ENCODE measurements at places on chromosomes 2 and 18.

DNA sequence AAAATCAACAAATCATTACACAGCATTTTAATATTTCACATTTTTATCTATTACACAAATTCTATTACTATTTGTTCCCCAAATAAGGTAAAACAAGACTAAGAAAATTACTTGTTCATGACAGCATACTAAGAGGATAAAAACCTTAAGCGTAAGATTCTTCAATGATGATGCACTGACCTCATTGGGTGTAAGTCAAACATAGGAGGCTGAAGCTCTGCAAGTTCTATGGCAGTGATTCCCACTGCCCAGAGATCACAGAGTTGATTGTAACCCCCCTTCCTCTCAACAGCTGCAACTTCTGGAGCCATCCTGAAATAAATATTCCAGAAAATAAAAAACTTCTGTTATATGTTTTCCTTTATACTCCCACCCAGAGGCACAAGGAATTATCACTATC lies 82.2 kb upstream of the CDKL4 start:
- DNase-seq = no peak

DNA sequence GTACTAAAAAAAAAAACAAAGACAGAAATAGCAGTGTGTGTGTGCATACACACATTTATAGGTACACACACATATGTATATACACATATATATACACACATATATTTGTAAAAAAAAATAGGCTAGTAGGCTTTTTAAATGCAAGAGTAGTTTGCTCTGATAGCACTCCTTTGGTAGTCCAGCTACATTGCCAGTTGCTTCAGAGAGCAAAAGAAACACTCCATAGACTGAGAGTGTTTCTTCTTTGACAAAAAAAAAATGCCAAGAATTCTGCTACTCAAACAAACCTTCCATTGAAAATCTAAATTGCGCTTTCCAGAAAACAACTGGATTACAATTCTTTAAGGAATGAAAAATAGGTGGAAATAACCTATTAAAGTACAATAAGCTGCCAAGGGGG lies 365.9 kb upstream of the GALNT5 start:
- DNase-seq = no peak

GRCh38 chr2:235302263-235302662 lies 191.6 kb upstream of the AGAP1 start:
- no peak for DNase-seq

DNA sequence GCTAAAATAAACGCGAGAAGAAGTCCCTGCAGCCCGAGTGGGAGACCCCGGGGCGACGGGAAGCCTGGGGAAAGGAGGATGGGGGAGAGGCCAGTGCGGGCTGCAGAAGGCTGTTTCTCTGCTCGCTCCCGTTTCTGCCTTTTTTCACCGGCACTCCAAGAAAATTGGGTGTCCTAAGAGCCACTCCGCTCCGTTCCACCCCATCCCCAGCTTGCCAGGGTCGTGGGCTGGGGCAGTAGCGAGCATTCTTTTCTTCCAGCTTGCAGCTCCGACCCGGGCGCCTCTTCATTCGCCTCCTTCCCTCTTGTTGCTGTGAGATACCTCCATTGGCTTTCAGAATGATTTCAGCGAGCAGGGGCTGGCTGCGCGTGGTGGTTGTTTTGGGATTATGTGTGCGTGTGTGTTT lies 1.1 kb downstream of the HOXD3 start:
- no peak for DNase-seq

DNA sequence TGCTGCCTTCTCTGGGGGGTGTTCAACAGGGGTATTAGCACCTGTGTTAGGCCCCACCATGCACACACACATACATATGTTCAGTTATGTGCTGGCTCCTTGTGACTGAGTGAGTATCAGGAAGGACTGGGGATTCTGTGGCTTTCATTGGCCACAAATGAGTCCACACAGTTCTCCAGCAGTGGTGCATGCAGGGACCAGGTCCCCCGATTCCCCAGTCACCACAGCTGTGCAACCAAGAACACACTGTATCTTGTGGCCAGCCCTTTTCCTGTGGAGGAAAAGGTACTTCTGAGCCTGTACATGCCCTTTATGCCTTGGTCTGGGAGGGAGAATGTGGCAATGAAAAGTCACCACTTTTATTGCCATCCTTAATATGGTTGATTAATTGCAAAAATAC lies 74.9 kb upstream of the KLF7 start:
- DNase-seq = no peak

GRCh38 chr2:184053326-184053725 lies 545.0 kb upstream of the ZNF804A start:
- DNase-seq = no peak

- no peak for DNase-seq
These were observed 91.7 kb downstream of the INHBB start for GRCh38 chr2:120437604-120438000.

DNA sequence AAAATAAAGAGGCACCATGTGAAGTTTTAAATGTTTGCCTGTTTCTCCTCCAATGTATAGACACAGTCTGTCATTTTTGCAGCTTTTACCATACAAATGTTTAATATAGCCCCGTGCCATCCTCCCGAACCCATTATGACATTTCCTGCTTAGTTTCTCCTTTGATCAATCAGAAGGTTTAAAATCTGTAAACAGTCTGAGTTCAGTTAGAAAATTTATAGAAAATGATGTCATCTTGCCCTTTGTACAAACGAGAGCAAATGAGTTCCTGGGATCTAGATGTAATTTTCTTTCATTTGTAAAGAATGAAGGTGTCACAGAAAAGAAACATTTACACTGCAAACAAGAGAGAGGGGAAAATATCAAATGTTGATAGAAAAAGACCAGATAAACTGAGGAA lies 62.7 kb upstream of the NFU1 start:
- no peak for DNase-seq

DNA sequence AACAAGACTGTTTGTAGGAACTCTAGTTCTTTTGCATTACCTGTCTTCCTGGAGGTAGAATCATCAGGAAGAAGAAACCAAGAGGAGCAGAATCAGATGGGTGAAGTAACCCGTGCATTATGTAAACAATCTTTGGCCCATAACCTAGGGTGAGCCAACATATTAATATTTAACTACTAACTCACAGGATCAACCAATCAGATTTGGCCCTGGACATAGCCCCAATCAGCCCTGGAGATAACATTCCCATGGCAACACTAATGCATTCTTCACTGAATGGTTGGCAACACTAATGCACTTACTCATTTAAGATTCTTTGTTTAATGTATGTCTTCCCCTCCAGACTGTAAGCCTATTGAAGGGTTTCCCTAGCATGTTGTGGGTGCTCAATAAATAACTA lies 72.0 kb upstream of the CTAGE1 start:
- no peak for DNase-seq

- DNase-seq = peak; percentile 20
These were observed 146.0 kb downstream of the SETBP1 start for GRCh38 chr18:44826418-44827259.

- DNase-seq = no peak
These were observed 188.1 kb downstream of the LAMA1 start for GRCh38 chr18:6929370-6930102.

DNA sequence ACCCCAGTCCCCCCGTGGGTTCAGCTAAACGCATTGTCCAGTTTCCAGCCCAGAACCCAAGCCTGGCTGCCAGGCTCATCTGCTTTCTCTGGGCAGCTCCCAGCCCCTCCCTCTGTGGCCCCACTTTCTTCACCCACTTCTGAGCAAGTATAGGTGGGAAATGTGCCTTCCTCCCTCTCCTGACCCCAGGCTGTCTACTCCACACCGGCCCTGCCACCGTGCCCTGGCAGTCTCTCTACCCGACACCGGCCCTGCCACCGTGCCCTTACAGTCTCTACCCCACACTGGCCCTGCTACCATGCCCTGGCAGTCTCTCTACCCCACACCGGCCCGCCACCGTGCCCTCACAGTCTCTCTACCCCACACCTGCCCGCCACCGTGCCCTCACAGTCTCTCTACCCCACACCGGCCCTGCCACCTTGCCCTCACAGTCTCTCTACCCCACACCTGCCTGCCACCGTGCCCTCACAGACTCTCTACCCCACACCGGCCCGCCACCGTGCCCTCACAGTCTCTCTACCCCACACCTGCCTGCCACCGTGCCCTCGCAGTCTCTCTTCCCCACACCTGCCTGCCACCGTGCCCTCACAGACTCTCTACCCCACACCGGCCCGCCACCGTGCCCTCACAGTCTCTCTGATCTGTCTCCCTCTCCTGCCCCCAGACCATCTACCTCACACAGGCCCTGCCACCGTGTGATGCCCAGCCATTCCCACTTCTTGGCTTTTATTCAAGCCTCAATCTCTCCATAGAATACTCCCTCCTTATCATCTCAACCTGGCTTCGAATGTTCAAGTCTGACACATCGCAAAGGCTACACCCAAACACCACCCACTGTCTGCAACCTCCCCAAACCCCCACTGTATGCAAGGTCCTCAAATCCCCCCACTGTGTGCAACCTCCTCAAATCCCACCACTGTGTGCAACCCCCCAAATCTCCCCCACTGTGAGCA lies 108.9 kb downstream of the TPO start:
- no peak for DNase-seq

GRCh38 chr2:69163109-69163508 lies 150.1 kb downstream of the ANTXR1 start:
- DNase-seq = no peak

DNA sequence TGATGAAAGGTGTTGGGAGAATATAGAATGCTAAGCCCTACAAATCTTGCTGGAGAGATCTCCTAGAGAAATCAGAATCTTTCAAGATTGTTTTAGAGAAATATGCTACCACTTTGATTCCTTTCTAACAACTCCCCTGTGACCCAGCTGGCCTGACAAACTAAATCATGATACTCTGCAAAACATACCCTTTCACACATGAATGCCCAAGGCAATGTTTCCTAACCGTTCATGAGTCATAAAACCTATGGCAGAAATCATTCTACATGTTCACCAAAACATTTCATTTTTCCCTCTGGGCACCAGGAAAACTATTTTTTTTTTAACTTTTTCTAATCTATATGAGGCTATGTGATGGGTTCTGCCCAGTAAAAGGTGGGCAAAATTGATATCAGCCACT lies 77.8 kb upstream of the SETBP1 start:
- DNase-seq = no peak

- no peak for DNase-seq
These were observed 267.6 kb downstream of the CD226 start for GRCh38 chr18:69680123-69680522.

DNA sequence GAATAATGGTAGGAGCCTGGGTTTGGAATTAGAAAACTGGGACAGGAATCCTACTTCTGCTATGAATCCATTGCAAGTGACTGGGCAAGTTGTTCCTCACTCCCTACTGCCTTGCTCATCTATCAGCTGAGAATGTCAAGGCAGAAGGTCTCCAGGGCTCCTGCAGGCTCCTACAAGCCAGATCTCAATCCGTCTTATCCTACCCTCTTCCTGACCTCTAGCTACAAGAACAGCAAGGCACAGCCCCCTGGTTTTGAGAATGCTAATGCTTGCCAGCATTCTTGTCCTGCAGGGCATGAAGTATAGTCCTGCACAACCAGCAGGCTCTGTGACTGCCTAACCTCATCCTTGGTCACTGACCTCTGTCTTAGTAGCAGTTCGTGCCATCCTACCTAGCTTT lies 141.9 kb upstream of the TNP1 start:
- DNase-seq = no peak
